ENCODE measurements at places on chromosomes 1 and 21.

- DNase-seq: no peak
These were observed 788 bp upstream of the EDEM3 start for GRCh38 chr1:184755226-184756065.

GRCh38 chr1:25648681-25649440, 32.3 kb downstream of the MAN1C1 start:
- DNase-seq: no peak

- no peak for DNase-seq
These were observed 786 bp downstream of the RPL5 start for GRCh38 chr1:92832537-92833114.

DNA sequence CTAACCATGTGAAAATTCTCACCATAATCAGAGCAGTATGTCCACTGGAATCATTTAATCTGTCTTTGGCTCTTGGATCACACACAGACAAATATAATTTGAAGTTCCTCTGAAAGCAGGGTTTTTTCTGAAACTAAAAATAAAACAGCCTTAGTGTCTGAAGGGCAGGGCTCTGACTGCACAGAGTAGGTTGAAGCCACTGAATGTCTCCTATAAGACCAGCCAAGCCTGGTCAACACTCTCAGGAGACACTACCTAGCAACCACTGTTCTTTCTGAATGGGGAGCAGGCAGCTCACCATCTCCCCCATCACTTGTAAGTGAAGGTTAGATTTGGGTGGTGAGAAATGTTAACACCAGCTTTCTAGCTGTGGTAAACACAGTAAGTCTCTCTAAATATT, 16.1 kb upstream of the TMEM183A start:
- DNase-seq: no peak

DNA sequence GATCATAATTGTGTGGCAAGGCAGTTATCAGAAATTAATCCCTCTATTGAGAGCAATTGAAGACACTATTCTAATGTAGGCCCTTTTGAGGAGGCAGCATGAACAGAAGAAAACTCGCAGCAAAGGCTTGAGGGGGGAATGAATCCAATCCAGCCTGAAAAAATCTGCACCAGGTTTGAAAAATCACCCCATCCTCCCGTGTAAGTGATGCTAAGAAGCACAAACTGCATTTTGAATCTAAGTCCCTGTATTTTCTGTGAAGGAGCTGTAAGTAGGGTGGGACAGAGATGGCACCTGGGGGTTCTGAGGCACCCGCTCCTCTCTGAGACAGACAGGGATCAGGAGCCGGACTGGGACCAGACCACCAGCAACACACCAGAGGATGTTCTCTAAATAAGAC, at the start of gene CRB1:
CRB1 (plus strand) TSS at position 241 of the 400 bp plus-strand sequence. CDS start 161 bp downstream, outside the sequence.
- no peak for DNase-seq

- DNase-seq: no peak
These were observed 46.9 kb downstream of the SLX9 start for GRCh38 chr21:44986471-44987291.
